ENCODE measurements at places on chromosomes 1 and 21.

DNA sequence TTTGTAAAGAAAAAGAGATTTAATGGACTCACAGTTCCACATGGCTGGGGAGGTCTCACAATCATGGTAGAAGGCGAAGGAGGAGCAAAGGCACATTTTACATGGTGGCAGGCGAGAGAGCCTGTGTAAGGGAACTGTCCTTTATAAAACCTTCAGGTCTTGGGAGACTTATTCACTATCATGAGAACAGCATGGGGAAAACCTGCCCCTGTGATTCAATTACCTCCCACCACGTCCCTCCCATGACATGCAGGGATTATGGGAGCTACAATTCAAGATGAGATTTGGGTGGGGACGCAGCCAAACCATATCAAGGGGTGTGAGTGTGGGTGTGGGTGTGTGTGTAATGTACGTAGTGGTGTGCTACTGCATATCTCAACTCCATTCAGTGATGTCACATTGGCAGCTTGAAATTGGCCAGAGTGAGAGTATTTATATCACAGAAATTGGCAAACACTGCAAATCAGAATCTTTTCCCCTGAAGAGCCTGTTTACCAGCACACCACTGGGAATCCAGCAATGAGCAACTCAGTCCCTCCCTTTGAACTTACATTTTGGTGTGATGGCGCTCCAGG, 5.4 kb downstream of the ARHGEF10L start:
- no peak for DNase-seq

- no peak for DNase-seq
Measured at GRCh38 chr1:115068826-115069585, 20.3 kb downstream of the TSPAN2 start.

GRCh38 chr1:95431235-95431634, 197.2 kb downstream of the RWDD3 start:
- no peak for DNase-seq

DNA sequence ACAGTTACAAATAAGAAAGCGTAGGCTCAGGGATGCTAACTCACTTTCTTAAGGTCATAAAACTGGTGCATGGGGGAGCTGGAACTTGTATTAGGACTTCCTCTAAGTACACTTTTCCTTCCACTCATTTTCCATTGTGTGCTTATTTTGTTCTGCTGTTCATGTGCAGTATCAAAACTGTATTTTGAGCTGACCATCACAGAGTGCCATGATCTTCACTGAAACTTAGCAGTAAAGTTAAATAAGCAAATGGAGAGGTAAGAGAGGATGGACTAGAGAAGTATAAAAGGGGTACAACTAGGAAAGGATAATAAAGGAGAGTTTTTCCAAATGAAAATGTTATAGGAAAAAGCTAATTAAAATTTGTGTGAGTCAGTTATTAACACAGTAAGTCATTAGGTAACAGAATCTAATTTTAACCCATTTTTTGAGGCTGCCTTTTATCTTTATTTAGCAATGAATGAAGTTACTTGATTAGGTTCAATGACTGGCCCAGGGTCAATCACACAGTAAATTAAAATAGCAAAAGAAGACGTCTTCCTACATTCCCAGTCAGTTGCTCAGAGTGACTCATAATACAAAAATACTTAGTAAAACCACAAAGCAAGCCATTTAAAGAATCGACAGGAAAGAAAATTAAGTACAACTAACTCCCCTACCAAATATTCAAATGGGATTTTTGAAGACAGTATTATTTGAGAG, 165.8 kb upstream of the C1orf105 start:
- no peak for DNase-seq

DNA sequence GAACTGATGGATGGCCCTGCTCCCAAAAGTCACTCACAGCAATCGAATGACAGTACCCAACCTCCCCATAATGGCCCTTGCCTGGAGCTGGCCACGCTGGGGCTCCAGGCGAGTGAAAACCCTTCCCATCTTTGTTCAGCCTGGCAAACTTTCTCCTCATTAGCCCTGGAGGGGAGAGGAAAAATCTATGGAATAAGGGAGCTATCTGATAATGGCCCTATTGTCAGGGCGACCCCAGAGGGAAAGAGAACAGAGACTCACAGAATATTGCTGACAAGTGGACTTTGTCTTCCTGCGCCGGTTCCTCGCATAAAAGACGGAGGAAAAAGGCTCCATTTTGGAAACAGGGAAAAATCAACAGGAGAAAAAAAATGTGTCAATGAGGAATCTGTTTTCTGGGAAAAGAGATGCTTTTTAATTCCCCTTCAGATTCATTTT, 13.0 kb upstream of the ARHGEF16 start:
- DNase-seq = no peak

- DNase-seq = no peak
Measured at GRCh38 chr1:244778344-244778743, 57.1 kb upstream of the COX20 start.

- DNase-seq = no peak
Measured at GRCh38 chr1:76835203-76835602, 32.1 kb upstream of the ST6GALNAC5 start.

DNA sequence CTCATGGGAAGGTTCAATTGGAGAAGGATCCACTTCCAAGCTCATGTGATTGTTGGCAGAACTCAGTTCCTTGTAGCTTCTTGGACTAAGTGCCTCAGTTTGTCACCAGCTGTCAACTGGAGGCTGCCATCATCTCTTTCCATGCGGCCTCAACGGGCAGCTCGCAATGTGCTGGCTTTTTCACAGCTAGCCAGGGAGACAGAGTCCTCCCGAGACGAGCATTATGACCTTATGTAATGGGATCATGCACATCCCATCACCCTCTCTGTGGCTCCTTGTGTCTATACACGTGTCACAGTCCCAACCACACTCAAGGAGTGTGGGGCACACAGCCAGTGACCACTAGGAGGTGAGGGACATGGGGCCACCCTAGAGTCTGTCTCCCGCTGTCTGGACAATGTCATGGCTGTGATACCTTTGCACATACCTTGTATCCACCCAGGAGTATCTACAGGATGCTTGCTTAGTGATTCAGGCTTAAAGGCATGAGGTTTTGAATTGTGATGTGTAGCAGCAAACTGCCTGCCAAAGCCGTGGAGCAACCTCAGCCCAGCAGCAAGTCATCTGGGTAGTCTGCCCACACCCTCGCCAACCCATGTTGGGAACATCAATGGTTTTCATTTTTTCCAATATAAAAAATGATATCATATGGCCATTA, 3.9 kb upstream of the KRTAP10-6 start:
- DNase-seq = no peak

GRCh38 chr1:89310976-89311375, 38.3 kb upstream of the GBP5 start:
- no peak for DNase-seq
